Naive thymus-derived CD8-positive, alpha-beta T cell (primary cell): ENCODE measurements at places on chromosomes 7 and 10. TPM values are rescaled to one million over a fixed set of nuclear protein-coding genes. Genes with fewer than 3 reads are reported as not detected.
A peak's percentile ranks its signal among the peaks of the same experiment; 100 is the strongest.

The PDIA4 gene
- 94.0 TPM for polyA plus RNA-seq

The FGF8 gene
- polyA plus RNA-seq, result not detected

DNA sequence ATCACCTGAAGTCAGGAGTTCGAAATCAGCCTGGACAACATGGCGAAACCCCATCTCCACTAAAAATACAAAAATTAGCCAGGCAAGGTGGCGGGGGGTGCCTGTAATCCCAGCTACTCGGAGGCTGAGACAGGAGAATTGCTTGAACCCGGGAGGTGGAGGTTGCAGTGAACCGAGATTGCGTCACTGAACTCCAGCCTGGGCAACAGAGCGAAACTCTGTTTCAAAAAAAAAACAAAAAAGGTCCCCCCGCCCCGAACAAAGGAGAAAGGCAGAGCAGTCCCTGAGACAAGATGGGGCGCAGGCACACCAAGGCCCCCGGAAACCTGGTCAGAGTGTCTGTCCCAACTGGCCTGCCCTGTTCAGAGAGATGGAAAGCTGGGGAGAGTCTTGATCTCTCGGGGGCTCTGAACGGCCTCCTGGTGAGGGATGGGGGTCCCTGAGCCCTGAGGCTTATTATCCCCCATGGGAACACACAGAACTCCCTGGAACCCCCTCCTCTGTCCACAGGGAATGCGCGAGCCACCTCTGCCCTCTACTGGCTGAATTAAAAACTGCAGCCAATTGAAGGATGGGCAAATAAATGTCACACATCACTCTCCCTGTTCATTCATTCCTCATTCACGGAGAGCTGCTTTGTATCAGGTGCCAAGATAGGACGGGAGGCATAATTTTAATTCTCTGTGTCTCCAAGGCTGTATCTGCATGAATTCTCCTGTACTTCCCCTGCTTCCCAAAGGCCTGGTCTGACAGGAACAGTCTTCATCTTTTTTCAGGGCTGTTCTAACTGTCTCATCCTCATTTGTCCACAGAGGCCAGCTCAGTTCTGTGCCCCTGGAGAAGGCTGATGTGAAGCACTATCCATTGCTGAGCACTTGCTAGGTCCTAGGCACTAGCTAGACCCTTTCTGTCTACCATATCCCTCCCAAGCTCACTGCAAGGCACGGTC is 28.9 kb downstream of the MAT1A start:
- peak; percentile 7 for DNase-seq

GRCh38 chr10:127346604-127347003 is 150.2 kb upstream of the INSYN2A start:
- DNase-seq, result no peak

DNA sequence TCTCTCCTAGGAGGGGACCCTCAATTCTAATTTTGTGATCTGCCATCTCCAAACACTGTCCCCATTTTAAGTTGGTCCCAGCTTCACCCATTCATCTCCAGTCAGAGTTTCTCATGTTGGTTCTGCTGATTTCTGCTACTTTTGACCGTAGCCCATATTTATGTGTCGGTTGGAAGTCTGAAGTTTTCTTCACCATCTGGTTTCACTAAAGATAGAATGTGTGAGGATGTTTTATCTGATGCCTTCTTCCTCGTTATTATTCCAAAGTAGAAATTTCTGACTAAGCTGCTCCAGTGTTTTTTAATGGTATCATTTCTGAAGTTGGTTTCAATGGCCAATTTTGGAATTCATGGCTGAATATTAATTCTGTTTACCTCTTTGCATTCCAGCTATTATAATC is 21.3 kb upstream of the IFIT2 start:
- no peak for DNase-seq

The SPACDR gene
- polyA plus RNA-seq, result 0.28 TPM

The FXYD4 gene
- not detected for polyA plus RNA-seq

DNA sequence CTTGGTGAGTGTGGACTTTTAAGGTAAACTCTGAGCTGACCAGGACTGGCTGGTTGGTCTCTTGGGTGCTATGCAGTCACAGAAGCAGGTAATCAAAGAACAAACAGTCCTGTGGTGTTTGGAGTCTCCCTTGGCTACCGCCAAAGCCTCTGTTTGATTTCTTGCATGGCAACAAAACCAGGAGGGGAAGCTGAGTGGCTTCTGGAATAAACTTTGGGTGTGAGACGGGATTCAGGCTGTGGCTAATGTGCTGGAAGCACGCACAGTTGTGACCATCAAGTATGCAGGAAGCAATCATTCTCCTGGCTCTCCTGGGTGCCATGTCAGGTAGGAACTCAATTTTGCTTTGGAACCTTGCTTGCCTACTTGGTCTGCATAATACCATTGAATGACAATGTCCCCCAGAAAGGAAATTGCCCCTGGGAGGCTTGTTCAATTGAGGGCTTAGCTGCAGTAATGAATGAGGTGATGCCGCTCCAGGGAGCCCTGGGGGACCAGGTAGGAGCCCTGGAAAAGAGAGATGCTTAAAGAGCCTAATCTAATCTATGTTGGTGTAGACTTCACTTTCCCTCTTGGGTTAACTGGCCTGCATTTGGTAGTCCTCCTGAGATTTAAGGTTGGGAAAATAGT is at the start of gene CDHR3:
CDHR3 (plus strand) TSS at position 227 of the 630 bp plus-strand sequence; CDS start at position 282, 55 bp downstream.
- no peak for DNase-seq

The HMX3 gene
- polyA plus RNA-seq, result not detected

DNA sequence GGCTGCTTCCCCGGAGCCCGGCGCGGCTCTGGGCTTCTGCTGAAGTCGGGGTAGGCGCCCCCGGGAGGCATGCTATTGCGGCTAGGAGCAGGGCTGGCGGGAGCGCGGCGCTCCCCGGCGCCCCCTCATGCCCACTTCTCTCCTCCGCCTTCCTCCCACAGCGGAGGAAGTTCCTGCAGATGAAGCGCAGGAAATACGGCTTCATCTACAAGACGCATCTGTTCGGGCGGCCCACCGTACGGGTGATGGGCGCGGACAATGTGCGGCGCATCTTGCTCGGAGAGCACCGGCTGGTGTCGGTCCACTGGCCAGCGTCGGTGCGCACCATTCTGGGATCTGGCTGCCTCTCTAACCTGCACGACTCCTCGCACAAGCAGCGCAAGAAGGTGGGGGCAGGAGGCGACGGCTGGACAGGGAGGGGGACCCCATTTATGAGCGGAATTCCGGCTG is 479 bp downstream of the CYP26A1 start:
- no peak for DNase-seq

DNA sequence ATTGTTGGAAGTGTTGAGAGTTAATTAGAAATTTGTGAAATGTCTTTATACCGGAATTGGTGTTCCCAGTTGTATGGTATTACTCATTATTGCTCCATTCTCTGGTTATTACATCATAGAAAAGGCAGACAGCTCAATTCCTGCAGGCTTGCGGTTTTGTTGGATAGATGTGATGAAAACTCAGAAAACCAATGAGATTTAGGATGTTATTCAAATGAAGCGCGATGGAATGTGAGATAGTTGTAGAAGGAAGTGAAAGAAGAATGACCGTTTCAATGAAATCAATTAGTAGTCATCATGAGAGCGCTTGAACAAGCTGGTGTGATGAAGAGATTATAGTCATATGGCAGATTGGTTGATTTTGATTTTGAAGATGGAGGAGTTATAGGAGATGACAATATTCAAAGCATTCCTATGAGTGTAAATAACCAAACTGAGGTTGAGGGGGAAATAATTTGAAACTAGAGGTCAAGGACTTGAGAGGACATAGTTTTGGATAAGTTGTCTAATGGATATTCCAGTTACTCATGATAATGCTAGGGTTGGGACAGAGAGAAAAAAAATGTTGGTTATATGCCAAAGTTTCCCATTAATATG is 991.5 kb downstream of the NRG3 start:
- no peak for DNase-seq

- no peak for DNase-seq
Measured at GRCh38 chr7:117193564-117193963, 129.3 kb downstream of the WNT2 start.

DNA sequence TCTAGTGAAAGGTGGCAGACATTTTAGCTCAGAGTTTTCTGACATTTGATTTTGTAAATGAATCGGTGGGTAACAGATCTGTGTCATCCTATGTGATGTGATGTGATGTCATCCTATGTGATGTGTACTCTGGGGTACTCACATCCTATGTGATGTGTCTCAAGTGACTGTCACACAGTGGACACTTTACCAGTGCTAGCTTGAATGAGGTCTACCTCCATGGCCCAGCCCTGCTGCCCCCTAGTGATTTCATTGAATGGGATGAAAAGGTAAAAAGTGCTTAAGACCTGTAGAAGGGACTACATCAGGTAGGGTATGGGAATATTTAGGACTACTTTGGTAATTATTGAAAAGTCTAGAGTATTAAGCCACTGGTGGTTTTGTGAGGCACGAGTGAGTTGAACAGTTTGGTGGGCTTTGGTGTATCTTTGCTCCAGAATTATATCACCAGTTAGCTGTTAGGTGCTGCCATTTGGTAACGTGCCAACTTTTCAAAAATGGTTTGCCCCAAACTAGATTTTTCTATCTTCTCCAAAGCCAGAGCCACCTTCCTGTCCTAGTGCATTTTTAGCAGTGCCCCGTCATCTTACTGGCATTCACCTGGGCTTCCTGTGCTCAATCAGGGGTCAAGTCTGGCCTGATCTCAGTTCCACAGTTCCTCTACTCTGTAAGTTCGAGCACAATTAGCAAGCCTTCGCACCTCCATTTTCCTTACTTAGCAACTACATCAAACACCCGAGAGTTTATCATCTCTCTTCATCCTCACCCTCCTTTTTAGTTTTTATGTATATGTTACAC is 9.7 kb downstream of the EIF4H start:
- DNase-seq, result no peak

The TEX36 gene
- polyA plus RNA-seq, result not detected

The TMEM236 gene
- polyA plus RNA-seq, result not detected

The NODAL gene
- not detected for polyA plus RNA-seq

GRCh38 chr7:151242159-151243044 is 6.1 kb downstream of the SMARCD3 start:
- DNase-seq, result no peak

DNA sequence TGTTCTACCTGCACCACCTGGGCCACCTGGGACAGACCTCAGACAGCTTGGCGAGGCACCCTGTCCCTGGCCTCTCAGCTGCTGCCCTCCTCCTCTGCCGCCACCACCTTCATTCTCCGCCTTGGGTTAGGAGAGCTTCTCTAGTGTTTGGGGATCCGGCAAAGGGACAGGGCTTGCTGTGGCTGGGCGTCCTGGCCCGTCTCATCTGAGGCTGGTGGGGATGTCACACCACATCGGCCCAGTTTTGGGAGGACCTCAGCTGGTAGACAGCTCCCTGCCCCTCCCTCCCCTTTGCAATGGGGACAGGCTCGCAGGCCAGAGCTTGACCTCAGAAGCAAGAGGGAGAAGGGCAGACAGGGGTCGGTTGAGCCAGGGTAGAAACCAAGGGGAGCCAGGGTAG is 26.4 kb downstream of the SPOCK2 start:
- DNase-seq, result peak; percentile 1

GRCh38 chr7:69982197-69982596 is 383.9 kb downstream of the AUTS2 start:
- DNase-seq, result no peak

The RELN gene
- not detected for polyA plus RNA-seq

GRCh38 chr10:19659920-19660655 is 156.1 kb upstream of the PLXDC2 start:
- no peak for DNase-seq

DNA sequence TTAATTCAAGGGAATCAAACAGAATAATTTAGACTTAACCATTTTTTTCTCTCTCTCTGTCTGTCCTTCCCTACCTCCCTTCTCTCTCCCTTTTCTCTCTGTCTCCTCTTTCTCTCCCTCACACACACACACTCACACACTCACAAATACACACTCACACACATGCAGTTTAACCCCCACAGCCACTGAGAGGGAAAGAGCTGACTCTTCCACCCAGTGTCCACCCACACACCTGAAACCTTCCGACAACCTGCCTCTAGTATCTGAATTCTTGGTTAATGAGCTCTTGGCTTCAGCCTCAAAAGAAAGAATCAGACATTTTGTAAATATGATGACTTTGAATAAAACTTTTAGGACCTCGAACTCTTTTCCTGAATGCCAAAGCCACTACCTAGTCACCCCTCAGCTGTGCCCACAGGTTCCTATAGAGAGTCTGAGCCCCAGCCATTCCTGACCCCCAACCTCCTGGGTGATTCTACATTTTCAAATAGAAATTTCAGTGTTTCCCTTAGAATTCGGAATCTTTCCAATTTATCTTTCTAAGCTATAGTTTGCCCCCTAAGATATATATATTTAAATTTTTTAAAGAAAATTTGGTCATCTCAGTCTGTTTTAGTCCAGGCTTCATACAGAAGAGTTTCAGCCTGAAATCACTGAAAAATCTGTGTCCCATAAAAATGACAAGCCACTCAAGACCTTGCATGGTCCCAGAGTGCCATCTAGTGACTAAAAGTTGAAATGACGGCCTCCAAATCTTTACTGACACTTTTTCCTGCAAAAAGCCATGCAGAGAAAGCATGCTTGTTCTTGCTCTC is 202.8 kb downstream of the IPMK start:
- DNase-seq, result no peak

The TMEM168 gene
- 3.4 TPM for polyA plus RNA-seq

- no peak for DNase-seq
Measured at GRCh38 chr10:72525689-72526088, 100.2 kb downstream of the MICU1 start.

The SEMA3D gene
- polyA plus RNA-seq, result not detected

DNA sequence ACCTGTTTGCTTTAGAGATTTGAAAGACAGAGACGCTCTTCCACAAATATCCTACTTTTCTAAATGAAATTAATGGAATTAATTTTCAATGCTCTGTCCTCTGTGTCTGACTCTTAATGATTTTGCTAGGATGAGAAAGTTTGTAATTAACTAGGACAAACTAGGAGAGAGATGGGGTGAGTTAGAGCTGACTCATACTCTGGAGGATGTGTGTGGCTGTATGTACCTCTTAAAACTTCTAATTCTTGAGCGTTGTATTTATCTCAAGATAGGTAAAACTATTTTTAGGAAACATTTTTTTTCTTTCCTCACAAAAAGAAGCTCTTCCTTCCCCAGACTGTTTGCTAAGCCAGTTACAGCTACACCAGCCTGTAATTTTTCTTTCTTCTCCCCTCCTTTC is 178.8 kb upstream of the ANKRD30A start:
- DNase-seq, result no peak
